ENCODE measurements at places on chromosomes 11 and 22.
A peak's percentile ranks its signal among the peaks of the same experiment; 100 is the strongest.

DNA sequence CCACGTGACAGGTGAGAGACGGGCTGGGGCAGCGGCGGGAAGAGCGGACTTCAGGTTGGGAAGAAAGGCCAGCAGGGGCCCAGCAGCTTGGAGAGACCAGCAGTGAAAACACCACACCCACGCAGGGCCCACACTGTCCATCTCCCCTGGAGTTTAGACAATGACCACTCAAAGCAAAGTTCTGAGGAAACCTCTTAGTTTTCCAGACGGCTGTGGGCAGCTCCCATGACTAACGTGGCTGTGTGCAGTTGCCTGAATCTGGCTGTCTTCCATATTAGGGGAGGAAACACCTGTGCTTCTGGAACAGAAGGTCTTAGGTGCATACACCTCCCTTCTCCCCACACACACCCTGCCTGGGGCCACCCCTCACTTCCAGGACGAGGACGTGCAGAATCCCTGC, 70.6 kb upstream of the TTLL12 start:
- no peak for DNase-seq

DNA sequence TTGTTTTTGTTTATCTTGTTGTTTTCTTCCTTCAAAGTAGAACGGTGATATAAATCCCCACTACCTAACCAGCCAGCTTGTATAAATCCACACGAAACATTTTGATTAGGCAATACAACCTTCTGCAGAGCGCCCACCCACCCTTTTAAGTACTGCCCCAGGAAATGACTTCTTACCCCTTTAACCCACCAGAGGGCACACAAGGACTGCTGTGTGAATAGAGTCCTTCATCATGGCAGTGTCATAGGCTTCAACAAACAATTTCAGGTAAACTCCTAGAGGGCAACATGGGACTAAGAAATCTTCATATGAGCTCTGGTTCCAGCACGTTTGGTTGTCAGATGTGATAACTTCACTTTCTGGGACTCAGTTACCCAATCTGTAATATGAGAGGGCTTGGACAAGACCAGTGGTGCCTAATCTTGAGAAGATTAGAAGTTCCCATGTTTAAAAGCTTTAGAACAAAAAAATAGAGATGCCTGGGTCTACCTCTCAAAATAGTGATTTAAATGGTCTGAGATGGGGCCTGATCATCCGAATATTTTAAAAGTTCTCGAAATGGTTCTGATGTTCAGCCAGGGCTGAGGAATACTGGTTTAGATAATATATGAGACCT, 56.1 kb downstream of the PIWIL4 start:
- peak; percentile 30 for DNase-seq

- no peak for DNase-seq
Observed at GRCh38 chr11:120675171-120675570, 163.6 kb downstream of the GRIK4 start.

DNA sequence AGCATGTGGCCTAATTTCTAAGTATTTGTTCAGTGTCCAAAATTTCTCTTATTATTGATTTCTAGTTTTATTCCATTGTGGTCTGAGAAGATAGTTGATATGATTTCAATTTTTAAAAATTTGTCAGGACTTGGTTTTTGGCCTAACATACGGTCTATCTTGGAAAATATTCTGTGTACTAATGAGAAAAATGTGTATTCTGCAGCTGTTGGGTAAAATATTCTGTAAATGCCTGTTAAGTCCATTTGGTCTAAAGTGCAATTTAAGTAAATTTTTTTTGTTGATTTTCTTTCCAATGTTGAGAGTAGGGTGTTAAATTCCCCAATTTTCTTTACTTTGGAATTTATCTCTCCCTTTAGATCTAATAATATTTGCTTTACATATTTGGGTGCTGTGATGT, 78.3 kb downstream of the TECTA start:
- no peak for DNase-seq

DNA sequence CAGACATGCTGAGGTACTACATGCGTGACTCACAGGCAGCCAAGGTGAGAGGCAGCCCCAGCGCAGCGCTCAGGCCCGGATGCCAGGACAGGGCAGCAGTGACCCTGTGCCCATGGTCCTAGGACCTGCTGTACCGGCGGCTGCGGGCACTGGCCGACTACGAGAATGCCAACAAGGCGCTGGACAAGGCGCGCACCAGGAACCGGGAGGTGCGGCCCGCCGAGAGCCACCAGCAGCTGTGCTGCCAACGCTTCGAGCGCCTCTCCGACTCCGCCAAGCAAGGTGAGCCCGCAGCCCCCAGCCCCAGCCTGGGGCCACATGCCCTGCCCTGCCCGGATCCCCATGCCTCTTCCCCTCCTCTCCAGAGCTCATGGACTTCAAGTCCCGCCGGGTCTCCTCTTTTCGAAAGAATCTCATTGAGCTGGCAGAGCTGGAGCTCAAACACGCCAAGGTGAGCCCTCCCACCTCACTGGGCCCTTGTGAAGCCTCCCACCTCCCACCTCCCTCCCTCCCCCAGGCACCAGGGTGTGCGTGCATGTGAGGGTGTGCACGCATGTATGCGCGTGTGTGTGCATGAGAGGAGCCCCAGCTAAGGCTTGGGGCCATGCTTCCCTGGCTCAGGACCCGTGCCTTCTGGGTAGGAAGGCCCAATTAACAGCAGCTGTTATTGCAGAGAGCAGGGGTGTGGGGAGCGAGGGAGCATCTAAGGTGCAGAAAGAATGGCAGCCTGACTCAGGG, 5.3 kb downstream of the CFL1 start:
- peak; percentile 1 for DNase-seq

DNA sequence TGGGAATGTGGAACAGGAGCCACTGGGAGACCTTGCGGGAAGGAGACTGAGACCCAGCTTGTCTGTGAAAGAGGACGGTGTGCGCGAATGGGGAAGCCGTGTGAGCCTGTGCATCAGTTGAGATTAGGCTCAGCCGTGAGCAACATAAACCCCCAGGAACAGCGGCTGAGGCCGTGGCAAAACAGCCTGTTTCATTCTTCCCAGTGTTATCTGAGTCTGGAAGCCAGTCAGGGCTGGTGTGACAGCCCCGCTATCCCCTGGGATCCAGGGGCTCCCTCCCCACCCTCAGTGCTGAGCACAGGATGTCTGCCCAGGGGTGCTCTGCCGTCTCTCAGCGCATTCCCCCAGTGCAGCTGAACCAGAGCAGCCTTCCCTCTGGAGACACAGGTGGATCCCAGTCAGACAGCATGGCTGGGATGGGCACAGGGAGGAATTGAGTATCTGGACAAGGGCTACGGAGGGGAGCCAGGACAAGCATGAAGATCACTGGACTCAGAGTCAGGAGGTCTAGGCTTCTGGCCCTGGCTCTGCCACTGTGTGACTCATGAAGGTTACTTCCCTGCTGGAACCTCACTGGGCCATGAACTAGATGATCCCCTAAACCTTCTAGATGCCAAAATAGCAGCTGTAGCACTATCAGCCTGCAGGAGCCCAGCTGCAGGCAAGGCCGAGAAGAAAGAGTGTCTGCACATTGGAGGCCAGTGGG, 8.6 kb downstream of the OAF start:
- no peak for DNase-seq

GRCh38 chr11:23406131-23406819, 546.0 kb upstream of the CCDC179 start:
- DNase-seq, result no peak

GRCh38 chr11:42012271-42012670, 552.8 kb upstream of the LRRC4C start:
- no peak for DNase-seq

DNA sequence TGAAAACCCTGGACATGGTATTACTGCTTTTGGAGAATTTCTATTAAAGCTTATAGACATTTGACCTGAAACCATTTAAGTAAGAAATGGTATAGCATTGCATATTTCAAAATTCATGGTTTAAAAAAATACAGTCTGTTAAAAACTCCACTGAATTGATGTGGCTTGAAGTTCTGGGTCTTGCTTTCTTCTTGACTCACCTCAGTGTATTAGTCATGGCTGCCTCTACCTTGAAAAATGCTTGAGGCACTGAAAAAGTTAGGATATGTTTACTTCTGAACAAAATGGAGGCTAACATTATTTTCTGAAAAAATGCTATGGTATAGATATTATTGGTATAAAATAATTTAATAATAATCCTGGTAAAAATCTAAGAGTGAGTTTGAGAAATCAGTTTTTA, 349.2 kb downstream of the AASDHPPT start:
- no peak for DNase-seq

Measured in CD4-positive, alpha-beta T cell treated with Interleukin-6 at 100 ng/mL for 8 hours (primary cell).